ENCODE measurements at places on chromosomes 3 and 15.

DNA sequence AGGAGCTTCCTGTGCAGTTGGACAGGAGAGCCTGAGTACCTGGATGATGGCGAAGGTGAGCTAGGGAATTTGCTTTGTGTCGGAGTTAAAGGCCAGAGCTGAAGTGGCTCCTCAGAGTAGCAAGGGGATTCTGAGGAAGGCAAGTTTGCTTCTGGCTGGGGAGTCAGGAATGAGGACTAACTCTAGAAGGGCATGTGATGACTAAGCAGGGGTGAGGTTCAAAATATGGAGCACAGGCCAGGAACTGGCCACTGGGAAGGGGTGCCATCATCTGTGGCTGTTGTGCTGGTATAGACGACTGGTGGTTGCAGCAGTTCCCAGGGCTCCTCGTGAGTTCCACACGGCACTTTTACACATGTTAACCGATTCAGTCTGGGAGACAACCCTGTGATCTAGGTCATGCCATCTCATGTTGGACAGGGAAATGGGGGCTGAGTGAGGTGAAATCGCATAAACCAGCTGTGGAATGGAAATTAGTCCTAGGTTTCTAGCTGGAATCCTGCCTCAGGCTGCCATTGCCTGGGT lies 100.8 kb downstream of the EEFSEC start:
- DNase-seq, result no peak

GRCh38 chr3:133464573-133464972 lies 64.7 kb downstream of the BFSP2 start:
- DNase-seq, result no peak

- DNase-seq, result no peak
Observed at GRCh38 chr15:90006217-90007075, 5.3 kb downstream of the ZNF710 start.

GRCh38 chr15:73335026-73335425 lies 33.7 kb downstream of the HCN4 start:
- DNase-seq, result no peak

GRCh38 chr15:64894395-64895056 lies 17.2 kb upstream of the ANKDD1A start:
- no peak for DNase-seq

- DNase-seq, result no peak
Observed at GRCh38 chr3:193686665-193687483, 93.9 kb downstream of the OPA1 start.

- DNase-seq, result no peak
Observed at GRCh38 chr15:76327191-76328105, 9.1 kb upstream of the ISL2 start.

DNA sequence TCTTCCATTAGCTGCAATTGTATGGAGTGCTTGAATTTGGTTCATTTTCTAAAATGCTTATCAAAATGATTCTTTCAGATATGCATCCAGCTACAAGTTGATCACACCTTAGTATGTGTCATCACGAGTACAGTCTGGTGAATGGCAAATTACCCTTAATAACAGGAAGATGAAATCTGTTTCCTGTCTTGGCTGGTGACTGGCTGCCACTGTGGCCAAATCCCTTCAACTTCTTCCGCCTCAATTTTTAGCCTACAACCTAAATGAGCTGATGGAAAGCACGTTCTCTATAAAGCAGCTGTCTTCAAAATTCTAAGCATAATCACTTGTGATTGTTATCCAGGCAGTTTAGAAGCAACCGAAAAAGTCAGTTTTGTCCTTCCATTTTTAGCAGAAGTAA lies 387.1 kb upstream of the NECTIN3 start:
- no peak for DNase-seq

GRCh38 chr15:67380921-67381320 lies 126.3 kb downstream of the IQCH start:
- DNase-seq, result no peak

- DNase-seq, result no peak
Observed at GRCh38 chr15:94749811-94750617, 518.7 kb downstream of the MCTP2 start.

DNA sequence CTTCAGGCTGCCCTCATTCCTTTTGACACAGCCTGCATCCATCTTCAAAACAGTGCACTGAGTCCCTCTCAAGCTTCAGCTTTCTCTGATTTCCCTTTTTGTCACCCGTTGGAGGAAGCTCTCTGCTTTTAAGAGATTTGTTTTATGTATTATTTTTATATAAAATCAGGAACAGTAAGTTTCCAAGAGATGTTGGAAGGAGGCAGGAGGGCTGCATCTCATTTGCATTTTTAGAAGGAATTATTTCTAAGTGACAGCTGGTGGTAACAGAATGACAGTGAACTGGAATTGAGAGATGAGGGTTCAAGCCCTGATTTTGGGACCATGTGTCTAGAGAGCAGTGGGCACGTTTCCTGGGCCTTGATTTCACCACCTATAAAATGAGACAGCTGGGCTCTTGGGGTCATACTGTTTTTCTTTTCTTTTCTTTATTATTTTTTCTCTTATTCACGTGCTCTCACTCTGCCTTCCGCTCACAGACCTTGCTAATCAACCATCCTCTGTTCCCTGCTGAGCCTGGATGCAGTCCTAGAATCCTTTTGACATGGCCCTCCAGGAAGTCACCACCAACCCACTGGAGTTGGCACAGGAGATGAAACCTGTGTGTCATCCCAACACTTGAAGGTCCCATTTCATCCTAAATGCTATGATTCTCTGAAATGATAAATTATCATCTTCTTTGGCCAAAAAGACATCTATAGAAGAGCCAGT lies 148.6 kb downstream of the CACNA2D3 start:
- no peak for DNase-seq

DNA sequence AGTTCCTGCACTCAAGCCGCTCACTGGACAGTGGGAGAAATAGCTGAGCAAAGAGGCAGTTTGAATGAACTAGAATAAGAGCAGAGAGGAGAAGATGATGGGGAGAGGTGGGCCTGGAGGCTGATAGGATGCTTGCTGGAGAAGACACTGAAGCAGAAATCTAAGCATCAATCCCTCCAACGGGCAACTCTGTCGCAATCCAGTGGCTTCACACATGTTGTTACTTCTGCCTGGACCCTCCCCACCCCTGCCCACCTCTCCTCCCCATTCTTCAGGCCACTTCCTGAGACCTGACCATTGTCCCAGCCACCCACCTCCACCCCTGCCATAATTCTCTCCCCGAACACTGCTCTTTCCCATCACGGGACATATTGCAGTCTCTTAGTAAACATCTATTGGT lies 76.0 kb downstream of the SRGAP3 start:
- DNase-seq, result no peak

GRCh38 chr15:60673166-60673565 lies 194.2 kb upstream of the ICE2 start:
- DNase-seq, result no peak

GRCh38 chr3:88807491-88808105 lies 299.8 kb upstream of the EPHA3 start:
- no peak for DNase-seq

DNA sequence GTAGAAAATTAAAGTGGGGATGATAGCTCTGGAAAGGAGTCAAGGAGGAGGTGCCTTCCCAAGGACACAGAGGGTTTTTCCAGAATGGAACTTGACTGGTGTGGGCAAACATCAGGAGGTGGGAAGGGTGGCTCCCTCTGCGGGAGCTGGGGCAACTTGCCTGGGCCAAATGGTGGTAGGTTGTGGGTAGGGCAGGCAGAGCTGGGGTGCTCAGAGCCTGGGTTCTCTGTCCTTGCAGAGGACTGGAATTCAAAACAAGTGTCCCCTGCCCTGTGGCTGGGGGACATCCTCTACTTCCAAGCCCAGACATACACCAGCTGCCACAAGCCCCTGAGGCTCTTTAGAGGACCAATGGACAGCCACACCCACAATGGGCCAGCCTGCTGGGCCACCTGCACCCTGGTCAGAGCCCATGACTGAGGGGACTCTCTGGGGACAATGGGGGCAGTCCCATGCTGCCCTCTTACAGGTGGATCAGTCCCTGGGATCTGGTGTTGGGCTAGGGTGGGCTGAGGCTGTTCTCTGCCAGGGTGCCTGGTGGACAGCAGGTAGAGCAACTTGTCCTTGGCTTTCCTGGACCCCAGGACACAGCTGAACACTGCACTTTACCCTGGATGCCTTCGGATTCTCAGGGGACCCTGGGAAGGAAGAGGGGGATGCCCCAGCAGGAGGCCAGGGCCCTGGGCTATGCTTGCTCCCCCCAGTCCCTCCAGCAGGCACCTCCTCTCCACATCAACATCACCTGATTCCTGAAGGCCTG lies 38.6 kb upstream of the CSPG4 start:
- DNase-seq, result no peak

DNA sequence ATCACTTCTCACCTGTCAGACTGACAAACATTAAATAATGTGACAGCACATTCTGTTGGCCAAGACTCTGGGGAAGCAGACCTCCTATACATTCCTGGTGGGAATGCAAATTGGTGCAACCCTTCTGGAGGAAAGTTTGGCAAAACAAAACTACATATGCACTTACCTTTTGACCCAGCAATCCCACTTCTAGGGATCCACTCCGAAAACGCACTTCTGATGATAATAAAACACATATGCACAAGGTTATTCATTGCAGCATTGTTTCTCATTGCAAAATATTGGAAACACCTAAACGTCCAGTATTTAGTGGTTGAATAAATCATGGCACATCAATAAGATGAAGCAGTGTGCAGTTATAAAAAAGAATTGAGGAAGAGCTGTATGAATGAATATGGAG lies 145.5 kb upstream of the ABHD17C start:
- no peak for DNase-seq

GRCh38 chr15:51314391-51315337 lies 23.7 kb downstream of the CYP19A1 start:
- DNase-seq, result no peak

DNA sequence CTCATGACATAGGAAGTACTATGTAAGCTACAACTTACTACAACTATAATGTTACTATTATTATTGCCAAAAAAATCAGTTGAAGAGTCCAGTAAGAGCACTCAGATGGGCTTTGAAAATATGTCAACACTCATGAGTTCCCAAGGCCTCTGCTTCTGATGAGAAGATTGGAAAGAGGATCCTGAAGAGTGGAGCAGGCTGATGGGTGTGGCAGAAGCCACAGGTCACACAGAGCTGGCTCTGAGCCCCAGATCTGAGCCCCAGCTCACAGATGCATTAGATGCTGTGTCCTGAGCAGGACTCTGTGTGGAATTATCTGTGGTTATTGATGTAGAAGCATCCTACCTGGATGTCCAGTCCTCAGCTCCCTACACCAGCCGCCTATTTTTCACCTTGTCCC lies 65.6 kb downstream of the SPSB4 start:
- DNase-seq, result no peak

- DNase-seq, result no peak
Observed at GRCh38 chr3:42692667-42693529, 7.6 kb downstream of the KLHL40 start.

GRCh38 chr15:78840661-78841375 lies 29.6 kb upstream of the ADAMTS7 start:
- DNase-seq, result no peak

- DNase-seq, result no peak
Observed at GRCh38 chr3:114498539-114499370, 204.9 kb downstream of the TIGIT start.

All from stimulated activated CD4-positive, alpha-beta T cell treated with anti-CD3 and anti-CD28 coated beads, TNF-alpha, amount 100 ng/mL, for 4 hours (primary cell).